Stimulated activated CD8-positive, alpha-beta memory T cell treated with anti-CD3 and anti-CD28 coated beads, Interleukin-7, amount 100 ng/mL, for 24 hours (primary cell): ENCODE measurements at places on chromosomes 6 and 20.

DNA sequence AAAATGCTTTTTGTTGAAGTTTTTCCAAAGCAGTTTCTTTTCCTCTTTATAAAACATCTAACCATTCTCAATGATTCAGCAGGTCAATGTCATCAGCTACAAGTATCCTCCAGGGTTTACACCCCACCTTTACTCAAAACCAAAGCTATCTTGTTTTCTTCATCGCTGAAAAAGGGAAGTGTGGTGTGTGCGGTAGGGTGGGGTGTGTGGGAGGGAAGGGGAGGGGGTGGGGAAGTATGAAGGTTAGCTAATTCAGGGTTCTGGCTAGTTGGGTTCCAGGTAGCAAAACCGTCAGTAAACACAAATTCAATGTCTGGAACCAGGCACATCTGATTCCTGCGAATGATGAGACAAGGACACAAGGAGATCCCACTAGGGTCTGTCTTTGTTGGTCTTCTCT is 189.6 kb downstream of the GJA10 start:
- DNase-seq, result no peak

GRCh38 chr6:122839906-122840305 is 50.8 kb downstream of the SMPDL3A start:
- no peak for DNase-seq

DNA sequence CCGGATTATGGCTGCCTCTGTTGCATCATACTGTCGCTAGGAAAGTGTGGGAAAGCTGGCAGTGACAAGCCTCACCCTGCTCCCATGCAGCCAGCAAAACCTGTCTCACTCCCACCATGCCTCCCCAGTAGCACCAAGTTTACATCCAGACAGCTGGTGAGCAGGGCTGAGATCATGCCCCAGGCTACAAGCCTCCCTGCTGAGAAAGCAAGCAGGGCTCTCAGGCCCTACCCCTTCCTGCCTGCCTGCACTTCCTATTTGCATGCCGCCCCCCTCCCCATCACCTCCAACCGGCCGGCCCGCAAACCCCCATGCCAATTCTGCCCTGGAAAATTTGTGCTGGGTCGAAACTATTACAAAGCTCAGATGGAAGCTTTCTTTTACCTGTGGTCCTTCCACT is 408.2 kb upstream of the FKBP1C start:
- DNase-seq, result no peak

- no peak for DNase-seq
These were observed 747.6 kb downstream of the RFPL4B start for GRCh38 chr6:113094779-113095178.

DNA sequence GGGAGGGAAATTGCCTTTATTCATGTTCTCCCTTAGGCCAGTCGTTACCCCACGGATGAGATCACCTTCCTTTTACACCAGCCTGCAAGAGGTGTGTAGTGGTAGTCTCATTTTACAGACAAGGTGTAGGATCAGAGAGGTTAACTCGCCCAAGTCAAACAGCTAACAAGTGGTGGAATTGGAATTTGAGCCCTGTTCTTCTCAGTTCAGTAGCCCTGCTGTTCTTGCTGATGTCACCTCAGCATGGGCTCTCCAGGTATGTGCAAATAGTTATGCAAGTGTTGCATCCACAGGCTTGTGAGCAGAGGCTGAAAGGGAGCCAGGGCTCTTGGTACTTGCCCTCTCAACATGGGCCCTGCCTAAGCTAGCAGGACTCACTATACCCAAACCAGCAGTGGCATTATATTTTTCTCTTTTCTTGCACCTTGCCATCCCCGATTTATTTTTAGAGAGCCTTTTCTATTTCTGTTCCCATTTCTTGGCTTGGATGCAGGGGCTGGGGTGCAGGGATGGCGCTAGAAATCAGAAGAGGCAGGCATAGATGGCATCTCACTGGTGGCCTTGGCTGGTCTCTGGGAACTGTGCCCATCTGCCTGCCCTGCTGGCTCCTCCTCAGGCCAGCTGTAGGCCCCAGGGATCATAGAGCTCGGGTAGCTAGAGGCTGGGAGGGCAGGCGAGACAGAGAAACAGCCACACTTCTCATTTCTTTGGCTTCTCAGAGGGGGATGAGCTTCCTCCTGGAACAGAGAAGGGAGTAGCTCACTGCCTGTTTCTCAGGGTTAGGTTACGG is 18.2 kb downstream of the PPARD start:
- DNase-seq, result no peak

GRCh38 chr20:38055294-38055693 is 21.7 kb downstream of the RPRD1B start:
- no peak for DNase-seq

DNA sequence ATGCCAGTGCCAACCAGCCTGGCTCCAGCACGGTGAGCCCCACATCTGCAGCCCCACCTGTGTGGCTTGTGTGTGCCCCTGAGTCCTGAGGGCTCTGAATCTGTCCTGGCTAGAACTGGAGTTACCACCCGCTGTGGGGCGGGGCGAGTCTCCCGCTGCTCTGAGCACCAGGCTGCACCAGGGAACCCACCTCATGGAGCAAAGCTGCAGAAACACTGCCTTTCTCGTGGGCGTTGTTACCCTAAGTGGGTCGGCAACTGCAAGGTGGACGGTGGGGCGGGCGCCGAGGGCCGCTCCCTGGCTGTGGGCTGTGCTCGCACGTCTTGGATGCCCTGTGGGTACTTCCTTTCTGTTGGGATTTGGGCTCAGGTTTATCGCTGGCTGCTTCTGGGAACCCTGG is 12.7 kb upstream of the ZBTB46 start:
- no peak for DNase-seq

- no peak for DNase-seq
These were observed 113.6 kb downstream of the FLRT3 start for GRCh38 chr20:14223806-14224205.

- no peak for DNase-seq
These were observed 13.4 kb downstream of the RAE1 start for GRCh38 chr20:57364451-57364850.

- no peak for DNase-seq
These were observed 4.1 kb downstream of the TRPC4AP start for GRCh38 chr20:35088231-35089145.

- DNase-seq, result no peak
These were observed 7.0 kb downstream of the GRIK2 start for GRCh38 chr6:101400326-101401135.

GRCh38 chr6:127365874-127366273 is 22.5 kb upstream of the ECHDC1 start:
- no peak for DNase-seq

- no peak for DNase-seq
These were observed 43.0 kb upstream of the KCNK16 start for GRCh38 chr6:39365281-39366074.
